ENCODE measurements at places on chromosomes 2 and 18.
A peak's percentile ranks its signal among the peaks of the same experiment; 100 is the strongest.

DNA sequence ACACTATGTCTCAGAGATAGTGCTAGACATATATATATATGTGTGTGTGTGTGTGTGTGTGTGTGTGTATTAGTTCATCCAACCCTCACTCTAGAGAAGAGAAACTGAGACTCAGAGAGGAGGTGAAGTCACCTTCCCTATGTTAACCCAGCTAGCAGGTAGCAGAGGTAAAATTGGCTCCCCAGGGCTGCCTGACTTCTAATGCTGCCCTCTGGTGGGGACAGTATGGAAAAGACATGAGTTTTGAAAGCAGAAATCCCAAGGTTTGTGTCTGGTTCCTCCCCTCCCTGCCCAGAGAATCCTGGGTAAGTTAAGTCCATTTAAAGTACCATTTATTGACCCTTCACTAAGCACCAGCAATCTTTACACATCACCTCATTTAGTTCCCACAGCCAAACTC lies 137.7 kb downstream of the THNSL2 start:
- DNase-seq: peak; percentile 29

GRCh38 chr18:11872479-11873136 lies 21.4 kb downstream of the CHMP1B start:
- peak; percentile 32 for DNase-seq

DNA sequence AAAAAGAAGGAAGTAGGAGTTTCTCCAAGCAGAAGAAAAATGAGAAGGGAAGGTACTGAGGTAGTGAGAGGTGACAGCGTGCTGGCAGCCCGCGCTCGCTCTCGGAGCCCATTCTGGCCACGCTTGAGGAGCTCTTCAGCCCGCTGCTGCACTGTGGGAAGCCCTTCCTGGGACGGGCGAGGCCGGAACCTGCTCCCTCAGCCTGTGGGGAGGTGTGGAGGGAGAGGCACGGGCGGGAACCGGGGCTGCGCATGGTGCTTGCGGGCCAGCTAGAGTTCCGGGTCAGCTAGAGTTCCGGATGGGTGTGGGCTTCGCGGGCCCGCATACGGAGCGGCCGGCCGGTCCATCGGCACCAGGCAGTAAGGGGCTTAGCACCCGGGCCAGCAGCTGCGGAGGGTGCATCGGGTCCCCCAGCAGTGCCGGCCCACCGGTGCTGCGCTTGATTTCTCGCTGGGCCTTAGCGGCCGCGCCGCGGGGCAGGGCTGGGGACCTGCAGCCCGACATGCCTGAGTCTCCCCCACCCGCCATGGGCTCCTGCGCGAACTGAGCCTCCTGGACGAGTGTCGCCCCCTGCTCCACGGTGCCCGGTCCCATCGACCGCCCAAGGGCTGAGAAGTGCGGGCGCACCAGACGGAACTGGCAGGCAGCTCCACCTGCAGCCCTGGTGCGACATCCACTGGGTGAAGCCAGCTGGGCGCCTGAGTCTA lies 11.1 kb upstream of the CYS1 start:
- peak; percentile 61 for DNase-seq

GRCh38 chr2:16302431-16303272 lies 362.3 kb downstream of the MYCN start:
- no peak for DNase-seq

DNA sequence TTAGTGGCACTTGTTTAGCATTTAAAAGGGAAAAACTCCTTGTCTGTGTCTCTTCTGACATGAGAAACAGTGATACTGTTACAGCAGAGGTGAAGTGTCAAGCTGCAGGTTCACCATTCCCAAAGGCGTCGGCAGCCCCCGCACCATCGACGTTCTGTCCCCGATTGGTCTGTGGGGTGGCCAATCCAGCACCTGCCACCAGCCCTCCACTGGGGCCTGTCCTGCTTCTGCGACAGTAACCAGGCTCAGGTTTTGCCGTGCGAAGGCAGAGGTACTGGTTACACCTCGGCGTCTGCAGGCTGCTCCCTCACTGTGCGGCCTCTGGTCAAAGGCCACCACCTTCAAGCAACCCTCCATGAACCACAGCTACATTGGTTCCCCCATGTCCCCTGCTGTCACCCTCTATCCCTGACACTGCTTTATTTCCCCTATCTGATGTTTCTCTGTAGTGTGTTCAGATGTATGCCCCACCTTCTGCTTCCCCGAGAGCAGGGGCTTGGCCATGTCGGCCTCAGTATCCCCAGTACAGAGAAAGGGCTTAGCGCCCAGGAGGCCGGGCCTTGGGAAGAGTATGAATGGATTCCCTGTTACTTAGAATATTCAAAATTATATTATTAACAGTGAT lies 8.6 kb upstream of the ESPNL start:
- DNase-seq: no peak

- DNase-seq: no peak
These were observed 626.6 kb upstream of the GYPC start for GRCh38 chr2:126029316-126029715.

DNA sequence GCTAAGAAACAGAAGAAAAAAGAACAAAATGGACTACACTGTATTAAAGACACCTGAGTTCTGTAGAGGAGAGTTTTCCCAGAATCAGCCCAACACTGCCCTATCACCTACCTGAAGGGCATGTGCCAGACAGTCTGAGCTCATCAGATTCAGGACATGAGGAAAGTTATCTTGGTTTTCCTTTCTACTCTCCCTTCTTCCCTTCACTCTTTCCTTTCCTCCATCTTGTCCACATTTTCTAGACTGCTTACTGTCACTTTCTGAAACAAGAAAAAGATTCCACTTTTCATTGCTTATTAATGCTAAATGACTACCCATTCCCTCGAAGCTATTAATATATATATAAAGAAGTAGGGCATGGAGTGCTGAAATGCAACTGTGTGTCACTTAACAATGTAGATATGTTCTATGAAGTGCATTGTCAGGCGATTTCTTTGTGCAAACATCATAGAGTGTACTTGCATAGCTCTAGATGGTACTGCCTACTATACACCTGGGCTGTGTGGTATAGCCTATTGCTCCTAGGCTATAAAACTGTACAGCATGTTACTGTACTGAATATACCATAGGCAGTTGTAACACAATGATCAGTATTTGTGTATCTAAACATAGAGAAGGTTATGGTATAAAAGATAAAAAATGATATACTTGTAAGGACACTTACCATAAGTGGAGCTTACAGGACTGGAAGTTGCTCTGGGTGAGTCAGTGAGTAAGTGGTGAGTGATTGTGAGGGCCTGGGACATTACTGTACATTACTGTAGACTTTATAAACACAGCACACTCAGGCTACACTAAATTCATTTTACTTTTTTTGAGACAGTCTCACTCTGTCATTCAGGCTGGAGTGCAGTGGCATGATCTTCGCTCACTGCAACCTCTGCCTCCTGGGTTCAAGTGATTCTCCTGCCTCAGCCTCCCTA lies 145.5 kb upstream of the ITGA6 start:
- no peak for DNase-seq

DNA sequence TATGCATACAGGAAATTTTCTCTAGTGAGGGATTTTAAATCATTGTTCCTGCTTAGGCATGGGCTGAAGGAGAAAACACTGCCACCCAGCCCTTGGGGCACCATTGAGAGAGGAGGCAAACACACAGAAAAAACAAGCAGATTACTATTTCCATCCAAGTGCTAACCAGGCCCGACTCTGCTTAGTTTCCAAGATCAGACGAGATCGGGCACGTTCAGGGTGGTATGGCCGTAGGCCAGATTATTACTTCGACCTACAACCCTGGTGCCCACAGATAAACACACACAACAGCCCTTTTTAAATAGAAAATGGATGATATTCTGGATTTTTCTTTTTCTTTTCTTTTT lies 45.4 kb upstream of the RHOB start:
- DNase-seq: no peak

DNA sequence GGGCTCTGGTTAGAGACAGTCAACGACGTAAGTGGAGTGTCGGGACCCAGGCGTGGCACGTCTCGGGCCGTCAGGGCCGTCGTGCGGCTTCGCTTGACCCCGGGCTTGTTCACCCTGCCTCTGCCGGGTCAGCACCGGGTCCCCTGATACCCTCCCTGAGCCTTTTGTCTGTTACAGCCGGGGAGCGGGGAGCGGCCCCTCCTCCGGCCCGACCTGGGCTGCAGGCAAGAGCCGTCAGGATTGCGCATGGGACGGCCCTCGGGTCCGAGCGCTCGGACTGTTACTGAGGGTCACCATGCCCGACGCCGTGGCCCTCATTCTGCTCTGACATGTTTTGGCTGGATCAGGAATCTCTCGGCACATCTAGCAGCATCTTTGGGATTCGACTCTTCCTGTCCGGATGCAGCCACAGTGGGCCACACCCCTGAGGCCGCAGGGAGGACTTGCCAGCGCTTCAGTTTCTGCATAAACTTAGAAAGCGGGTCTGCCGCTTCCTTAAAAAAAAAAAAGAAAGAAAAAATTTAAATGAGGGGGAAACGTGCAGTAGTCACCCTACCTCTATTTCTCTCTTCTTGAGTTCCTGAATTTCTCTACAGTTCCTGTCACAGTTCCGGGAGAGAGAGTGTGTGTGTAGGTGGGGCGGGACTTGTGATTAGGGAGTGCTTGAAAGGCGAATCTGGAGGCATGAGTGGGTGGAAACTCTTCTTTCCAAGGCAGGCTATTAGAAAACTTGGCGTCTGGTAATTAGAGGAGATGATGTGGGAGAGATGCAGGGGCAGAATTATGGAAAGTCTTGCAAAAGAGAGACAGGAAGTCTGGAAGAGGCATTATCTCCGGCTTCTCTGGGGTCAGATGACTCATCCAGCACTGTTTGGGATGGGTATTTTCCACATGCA lies 909 bp downstream of the TMEM87B start:
- DNase-seq: peak; percentile 90

DNA sequence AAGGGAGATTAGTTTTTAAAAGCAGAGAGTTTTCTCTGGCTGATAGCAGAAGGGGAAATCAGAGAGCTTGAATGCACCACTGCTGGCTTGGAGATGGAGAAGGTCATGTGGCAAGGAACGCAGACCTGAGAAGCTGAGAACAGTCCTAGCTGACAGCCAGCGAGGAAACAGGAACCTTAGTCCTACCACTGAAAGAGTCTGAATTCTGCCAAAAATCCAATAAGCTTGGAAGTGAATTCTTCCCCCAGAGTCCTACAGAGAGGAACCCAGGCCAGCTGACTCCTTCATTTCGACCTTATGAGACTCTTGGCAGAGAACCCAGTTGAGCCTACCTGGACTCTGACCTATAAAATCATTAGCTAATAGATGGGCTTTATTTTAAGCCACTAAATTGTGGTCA lies 371.9 kb upstream of the TNP1 start:
- no peak for DNase-seq

DNA sequence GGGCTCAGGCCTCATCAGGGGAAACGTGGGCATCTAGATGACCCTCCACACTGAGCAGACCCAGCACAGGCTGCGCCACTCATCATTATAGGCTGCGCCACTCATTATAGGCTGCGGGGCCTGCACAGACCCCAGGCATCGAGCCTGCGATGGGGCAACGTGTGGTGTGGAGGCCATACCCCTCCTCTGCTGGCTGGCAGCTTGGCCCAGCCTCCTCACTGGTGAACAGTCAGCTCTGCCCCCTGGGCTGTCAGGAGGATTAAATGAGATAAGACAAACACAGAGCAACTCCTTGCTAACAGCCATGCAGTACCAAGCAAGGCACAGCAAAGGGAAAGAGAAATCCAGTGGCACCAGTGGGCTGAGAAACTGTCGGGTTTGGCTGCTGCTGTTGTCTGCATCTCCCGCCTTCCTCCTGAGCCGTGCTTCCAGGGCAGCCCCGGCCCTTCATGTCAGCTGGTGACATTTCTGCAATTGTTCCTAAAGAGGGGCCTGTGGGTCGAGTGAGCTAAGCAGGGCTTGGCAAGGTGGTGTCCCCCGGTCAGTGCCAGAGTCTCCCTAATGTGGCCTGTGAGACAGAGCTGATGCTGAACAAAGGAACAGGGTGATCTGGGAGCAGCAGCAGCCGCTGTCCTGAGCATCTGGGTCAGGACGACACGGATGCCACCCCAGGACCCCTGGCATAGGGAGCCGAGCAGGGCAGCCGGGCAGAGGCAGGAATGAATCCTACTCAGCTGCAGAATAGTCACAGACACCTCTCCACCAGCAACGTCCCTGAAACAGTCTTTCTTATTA lies 48.7 kb downstream of the RRM2 start:
- DNase-seq: no peak

DNA sequence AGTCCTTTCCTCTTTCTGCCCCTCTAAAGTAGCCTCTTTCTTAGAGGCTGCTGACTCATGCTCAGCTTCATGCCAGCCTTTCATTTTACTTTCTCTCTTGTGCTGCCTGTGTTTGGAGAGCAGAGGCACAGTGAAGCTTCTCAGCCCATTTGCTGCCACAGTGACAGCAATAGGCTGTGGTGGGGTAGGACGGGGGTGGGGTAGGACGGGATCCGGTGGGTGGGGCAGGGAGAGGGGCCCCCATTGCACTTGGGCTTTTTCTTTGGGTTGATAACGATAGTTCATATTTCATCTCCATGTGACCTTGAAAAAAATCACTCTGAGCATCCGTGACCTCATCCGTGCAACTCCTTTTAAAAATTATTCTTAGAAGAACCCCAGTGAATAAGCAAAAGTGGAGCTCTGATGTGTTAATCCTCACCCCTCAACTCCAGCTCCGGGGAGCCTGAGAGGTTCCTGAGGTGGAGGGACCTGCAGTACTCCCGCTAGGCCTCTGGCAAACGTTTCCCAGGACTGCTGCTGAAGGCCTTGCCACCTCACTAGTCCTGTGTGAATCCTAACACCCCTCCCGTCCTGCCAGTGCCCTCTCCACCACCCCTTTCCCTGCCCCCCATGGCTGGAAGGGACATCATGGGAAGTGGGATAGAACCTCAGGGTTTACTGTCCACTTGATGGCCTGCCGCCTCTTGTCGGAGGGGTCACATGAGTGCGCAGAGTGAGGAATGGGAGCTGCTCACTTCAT lies 70.8 kb downstream of the INPP4A start:
- no peak for DNase-seq

DNA sequence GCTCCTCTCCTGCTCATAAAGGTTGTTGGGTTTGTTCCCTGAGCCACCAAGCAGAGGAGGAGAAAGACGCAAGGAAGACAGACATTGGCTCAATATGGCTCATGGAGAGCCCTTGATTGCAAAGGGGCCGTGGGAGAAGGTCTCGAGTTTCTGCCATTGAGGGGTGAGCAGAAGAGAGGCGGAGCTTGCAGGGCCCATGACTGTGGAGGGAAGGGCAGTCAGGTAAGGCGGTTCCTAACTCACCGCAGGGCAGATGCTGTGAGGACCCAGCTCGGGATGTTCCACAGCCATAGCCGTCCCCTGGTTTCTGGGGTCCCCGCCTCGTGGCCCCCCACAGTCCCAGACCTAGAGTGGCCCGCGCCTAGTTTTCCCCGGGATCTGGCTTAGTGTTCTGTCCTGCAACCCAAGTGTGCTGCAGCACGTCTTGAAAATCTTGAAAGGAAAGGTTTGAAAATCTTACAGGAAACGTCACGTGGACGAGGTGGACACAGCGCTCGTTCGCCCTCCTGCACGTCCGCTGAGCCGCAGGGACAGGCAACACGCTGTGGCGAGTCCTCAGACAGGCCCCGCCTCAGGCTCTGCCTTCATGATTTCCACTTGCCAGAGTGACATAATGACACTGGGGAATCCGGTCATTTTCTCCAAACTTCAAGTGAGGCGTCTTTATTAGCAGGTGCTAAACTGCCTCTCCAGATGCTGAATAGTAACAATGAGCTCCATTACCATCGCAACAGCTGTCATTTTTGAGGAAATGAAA lies 105.5 kb upstream of the HDAC4 start:
- no peak for DNase-seq

GRCh38 chr2:178949584-178949983 lies 100.4 kb downstream of the CCDC141 start:
- DNase-seq: no peak
